ENCODE measurements at places on chromosomes 1 and 21.

DNA sequence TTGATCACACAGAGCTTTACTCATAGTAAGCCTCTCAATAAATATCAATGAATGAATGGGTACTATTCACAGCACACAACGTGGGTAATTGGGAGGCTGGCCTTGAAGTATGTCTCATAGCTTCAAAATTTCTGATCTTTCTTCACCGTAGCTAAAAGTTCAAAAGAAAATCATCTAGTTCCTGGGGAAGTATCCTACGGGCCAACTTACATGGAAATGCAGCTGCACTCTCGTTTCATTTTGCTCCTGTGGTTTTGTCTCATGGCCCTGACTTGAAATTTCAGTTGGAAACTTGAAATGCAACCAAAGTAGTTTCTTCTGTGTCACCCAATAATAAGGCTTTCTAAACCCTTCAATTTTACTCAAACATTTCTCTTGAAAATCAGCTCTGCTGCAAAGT, 76.1 kb upstream of the CNIH3 start:
- DNase-seq = no peak

DNA sequence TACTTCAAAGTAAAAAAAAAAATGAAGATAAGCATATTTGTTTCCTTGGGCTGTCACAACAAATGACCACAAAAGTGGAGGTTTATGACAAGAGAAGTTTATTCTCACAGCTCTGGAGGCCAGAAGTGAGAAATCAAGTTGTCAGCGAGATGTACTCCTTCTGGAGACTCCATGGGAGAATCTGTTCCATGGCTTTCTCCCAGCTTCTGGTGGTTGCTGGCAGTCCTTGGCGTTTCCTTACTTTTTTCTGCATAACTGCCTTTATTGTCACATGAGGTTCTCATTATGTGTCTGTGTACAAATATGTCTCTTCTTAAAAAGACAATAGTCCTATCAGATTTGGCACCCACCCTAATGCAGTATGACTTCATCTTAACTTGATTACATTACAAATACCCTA, 398.3 kb downstream of the KCNT2 start:
- no peak for DNase-seq

- no peak for DNase-seq
Measured at GRCh38 chr1:44371206-44371605, 16.1 kb upstream of the ERI3 start.

GRCh38 chr1:38570657-38570975, 289.0 kb downstream of the RRAGC start:
- no peak for DNase-seq

- DNase-seq = peak; percentile 92
Measured at GRCh38 chr1:20448671-20449071, 37.3 kb downstream of the CAMK2N1 start.

- no peak for DNase-seq
Measured at GRCh38 chr21:32578107-32578691, 7.1 kb downstream of the TCP10L start.

DNA sequence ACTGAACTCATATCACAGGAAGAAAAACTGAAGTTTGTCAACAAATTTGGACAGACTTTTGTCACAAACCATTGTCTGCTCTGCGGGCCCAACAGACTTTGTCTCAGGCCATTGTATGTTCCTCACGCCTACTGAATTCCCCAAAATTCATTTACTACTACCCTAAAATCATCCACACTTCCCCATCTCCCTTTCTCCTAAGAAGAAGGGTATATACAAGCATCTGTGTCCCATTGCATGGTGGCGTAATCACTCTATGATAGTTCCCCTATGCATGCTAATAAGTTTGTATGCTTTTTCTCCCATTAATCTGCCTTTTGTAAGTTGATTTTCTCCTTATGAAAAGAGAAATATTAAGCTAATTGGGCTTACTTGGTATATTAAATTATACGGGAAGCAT, 54.9 kb upstream of the ATF3 start:
- no peak for DNase-seq

GRCh38 chr1:193533853-193534252, 347.4 kb upstream of the B3GALT2 start:
- DNase-seq = no peak

DNA sequence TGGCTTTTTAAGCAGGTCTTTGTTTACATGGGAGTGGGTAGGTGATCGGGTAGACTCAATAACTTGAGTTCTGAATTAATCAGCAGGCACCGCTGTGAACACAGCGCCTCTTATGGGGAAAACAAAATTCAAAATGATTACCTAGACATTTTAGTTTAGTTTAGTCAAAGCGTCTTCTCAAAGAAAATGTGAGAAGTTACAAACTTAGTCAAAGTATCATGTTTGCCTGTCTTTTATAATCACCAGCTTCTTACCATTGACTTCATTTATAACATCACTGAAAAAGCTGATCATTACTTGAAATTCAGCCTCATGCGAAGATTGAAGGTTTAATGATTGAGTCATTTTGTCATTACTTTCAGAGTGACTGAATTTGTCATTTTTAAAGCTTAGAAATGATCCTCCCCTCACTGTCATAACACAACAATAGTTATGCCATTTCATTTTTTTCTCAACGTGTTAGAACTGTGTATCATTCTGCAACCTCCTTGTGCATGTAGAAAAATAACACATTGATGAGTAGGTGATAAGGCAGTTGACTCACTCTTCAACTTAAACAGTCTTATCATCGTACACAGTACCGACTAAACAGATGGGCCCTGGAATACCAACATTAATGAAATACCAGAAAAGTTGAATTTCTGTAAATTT, 188.5 kb downstream of the NFIA start:
- no peak for DNase-seq

DNA sequence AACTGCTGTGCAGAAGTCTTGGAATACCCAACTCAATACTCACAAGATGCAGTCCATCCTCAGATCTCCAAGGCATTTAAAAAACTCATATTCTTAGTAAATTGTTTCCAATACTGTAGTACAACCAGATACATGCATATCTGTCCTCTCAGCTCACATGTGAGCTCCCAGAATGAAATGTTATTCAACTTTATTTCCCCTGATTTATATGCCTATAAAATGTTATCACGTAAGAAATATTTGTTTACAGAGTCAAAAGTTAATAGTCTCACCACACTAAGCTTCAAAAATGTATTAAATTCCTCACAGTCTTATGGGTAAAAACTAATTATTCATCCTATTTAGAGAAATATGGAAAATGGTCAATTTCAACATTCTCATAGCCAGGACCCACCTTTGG, 56.6 kb downstream of the LTN1 start:
- no peak for DNase-seq

GRCh38 chr1:206586501-206587445, 25.5 kb downstream of the EIF2D start:
- no peak for DNase-seq

DNA sequence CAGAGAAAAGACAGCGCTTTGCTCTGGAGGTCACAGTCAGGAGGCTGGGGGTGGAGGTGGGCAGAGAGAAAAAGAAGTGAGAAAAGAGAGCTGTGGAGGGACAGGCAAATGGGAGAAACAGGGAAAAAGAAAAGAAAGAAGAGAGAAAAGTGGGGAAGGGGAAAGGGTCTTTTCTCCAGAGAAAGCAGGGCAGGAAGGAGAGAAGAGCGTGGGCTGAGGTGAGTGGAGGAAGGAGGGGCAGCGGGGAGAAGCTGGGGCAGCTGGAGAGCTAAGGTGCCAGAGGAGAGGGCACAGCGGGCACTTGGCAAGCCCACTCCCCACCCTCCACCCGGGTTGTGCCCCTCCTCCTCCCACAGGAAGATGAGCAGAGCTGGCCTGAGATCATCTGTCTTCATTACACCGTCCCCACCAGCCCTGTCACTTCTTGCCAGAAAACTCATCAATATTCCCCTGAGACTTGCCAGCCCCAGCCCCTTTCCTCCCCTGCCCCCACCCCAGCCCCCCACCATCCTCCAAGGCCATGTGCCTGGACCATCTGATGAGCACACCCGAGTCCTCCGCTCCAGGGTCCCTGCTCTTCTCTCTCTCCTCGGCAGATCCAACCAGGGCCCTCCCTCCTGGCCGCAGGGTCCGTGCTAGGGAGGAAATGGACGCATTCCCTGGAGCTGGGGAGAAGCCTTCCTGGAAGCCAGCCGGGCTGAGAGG, 17.0 kb upstream of the BLACAT1 start:
- peak; percentile 6 for DNase-seq

GRCh38 chr1:208279826-208280588, 35.8 kb upstream of the PLXNA2 start:
- no peak for DNase-seq

GRCh38 chr1:94395231-94395630, 23.0 kb upstream of the ABCD3 start:
- DNase-seq = no peak

DNA sequence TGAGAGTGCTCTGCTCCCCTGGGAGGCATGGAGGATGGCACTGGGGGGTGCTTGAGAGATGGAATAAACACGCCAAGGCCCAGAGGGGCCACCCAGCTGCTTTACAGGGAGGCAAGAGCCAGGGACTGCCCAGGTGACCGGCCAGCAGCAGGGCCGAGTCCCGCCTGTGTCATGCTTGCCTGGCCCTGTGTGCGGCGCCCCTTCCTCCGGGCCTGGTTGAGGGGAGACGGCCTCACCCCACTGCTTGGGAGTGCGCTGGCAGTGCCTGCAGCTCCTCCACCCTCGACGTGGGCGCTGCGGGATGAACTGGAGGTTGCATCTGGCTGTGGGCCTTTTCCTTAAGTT, 33.1 kb upstream of the COL6A2 start:
- DNase-seq = no peak

GRCh38 chr1:45621501-45621836, 2.4 kb downstream of the CCDC17 start:
- no peak for DNase-seq

GRCh38 chr1:59331686-59332620, 35.1 kb downstream of the FGGY start:
- no peak for DNase-seq

- no peak for DNase-seq
Measured at GRCh38 chr1:33142483-33143064, 39.3 kb downstream of the TRIM62 start.

GRCh38 chr1:150154143-150154542, 4.4 kb downstream of the PLEKHO1 start:
- DNase-seq = no peak

GRCh38 chr1:106022312-106022902, 1034.1 kb upstream of the PRMT6 start:
- DNase-seq = peak; percentile 14

GRCh38 chr1:5658340-5659316, 333.6 kb downstream of the NPHP4 start:
- DNase-seq = peak; percentile 14

DNA sequence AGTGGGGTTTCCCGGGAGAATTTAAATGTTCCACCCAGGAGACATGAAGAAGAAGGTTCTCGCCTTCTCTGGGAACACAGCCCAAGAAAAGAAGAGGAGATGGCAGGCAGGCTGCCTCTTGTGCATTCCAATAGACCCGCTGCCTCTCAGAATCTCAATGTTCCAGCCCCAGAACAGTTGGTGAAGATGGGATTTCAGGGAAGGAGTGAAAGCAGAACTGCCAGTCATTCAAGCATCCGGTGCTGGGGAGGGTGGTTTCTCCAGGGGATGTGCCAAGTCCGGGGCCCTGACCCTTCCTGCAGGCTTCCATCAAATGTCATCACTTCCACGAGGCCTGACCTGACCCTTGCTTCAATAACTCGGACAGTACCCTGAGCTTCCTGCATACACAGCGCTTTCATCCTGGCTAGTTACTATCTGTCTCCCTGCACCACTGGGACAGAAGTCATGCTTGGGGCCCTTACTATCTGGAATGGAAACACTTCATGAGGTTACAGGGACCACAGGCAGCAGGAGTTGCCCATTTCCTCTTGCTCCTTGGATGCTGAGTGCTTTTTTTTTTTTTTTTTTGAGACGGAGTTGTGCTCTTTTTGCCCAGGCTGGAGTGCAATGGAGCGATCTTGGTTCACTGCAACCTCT, 386.6 kb upstream of the POU3F1 start:
- no peak for DNase-seq

DNA sequence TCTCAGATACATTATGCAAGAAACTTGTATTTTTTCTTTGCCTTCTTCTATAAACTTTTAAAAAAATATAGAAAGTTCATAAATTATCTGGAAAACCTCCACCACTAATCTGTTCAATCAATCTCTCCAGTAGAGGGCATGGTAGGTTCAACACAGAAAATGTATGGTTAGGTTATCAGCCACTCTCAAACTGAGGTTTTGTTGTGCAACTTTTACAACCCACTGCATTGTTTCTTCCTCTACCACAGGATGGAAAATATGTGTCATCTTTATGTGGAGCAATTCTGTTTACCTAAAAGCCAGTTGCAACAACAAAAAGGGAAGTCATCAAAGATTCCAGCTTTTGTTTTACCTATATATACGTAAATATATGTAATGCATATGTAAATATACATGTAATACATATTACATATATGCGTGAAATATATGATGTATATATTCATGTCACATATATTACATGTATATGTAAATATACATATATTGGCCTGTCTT, 3.0 kb upstream of the RGS2 start:
- DNase-seq = peak; percentile 14

DNA sequence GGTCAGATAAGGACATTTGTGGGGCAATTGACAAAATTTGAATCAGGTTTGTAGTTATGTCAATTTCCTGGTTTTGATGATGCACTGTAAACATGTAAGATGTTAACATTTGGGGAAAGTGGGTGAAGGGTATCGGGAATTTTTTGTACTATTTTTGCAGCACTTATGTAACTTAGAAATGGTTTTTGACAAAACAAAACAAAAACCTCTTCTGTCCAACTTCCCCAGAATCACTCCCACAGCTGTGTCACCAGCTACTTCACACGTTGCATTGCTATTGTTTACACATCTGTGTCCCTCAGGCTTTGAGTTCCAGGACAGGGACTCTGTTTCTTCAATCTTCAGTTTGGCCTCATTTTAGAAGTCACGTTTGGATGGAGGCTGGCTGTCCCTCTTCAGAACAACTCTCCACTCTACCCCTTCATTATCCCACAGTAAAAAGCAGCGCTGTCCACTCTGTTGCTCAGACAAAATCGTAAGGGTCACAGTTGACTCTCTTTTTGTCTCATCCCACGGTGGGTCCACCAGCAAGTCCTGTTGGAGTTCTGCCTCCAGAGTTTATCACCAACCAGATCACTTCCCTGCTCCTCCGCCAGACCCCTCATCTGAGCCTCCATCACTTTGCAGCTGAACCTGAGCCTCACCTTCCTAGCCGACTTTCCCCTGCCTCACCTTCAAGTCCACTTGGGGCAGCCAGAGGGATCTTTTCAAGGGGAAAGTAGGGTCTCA, 63.2 kb downstream of the NENF start:
- DNase-seq = no peak

DNA sequence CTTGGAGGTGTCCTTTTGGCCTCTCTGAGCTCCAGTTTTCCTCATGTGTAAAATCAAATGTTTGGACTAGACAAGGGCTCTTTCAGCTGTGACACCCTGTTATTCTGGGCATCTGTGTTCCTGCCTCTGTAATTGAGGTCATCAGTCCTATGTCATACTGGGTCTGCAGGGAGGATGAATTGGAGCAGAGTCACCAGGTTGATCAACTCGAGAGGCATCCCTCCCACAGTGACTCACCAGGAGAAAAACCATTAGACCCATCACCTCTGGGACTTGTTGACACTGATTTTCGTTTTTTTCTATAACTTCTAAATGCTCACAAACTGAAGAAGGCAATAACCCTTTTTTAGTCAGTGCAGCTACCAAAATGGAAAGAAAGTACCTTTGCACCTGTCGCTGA, 82.2 kb downstream of the ST6GALNAC5 start:
- DNase-seq = no peak

GRCh38 chr1:85360730-85361493, 84.5 kb upstream of the BCL10 start:
- DNase-seq = no peak

- DNase-seq = no peak
Measured at GRCh38 chr1:16249596-16250241, 12.7 kb upstream of the CPLANE2 start.

GRCh38 chr21:18006691-18007090, 187.5 kb upstream of the C21orf91 start:
- no peak for DNase-seq
